NCI-H1694 (cell line): ENCODE measurements at places on chromosomes 5 and 9.

GRCh38 chr9:112421771-112422222 is 41.9 kb downstream of the HSDL2 start:
- DNase-seq, result no peak

GRCh38 chr9:111399772-111400563 is 69.9 kb upstream of the OR2K2 start:
- no peak for DNase-seq

DNA sequence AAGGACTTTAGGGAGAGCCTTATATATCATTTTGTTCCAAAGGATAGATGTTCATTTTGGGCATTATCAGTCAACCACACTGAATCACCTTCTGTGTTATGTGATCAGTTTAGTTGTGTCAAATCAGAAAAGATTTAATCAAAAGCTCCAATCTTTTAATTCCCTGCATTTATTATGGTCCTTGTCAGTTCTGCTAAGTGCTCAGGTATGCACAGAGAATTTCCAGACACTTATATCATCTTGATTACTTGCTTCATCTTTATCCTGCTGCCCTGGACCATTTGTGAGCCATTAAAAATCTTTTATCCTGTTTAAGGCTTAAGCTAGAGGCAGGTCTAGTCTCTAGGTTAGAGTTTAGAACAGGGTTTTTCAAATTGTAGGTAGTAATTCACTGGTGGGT is 179.1 kb downstream of the CWC27 start:
- no peak for DNase-seq

- no peak for DNase-seq
Observed at GRCh38 chr9:18707489-18708205, 233.7 kb downstream of the ADAMTSL1 start.

GRCh38 chr9:132327537-132327936 is 27.2 kb downstream of the SETX start:
- no peak for DNase-seq

DNA sequence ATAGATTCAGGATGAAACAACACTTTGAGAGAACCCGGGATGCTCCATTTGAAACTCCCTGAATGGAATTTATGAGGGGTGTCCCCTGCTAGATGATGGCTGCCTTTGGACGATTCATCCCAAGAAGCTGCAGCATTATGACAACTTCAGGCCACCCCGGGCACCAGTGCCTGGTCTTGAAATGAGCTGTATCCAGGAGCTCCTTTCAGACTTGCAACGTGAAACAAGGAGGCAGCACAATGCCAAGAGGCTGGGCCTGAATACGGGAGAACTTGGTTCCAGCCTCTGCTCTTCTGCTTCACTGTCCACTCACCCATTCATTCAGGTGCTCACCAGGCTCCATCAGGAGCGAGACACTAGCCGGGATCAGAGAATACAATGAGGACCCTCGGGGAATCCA is 78.3 kb downstream of the STK10 start:
- no peak for DNase-seq

- no peak for DNase-seq
Observed at GRCh38 chr5:111422245-111422644, 90.1 kb downstream of the STARD4 start.

DNA sequence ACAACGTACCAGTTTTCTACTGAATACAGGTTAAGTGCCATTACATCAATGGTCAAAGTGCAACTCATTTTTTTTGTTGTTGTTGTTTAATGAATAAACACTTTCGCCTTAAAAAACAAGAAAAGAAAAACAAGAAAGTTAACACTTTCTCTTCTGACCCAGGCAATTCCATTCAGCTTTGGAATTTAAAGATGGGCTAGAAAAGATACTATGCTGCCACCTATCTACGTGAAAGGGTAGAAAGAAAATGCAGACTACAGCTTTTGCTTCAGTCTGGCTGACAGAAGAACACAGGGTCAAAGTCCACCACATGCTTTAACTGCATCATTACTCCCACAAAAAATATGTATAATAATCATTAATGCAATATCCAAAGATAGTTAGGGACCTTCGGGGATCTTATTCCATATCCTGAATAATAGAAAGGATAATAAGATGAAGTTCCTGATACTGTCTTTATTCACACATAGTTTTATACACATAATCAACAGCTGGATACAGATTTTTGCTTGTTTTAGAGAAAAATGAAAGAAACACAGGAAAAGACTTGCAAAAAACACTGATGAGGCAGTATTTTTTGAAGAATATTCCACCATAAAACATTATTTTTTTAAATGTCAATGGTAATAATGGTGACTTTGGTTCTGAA is 40.4 kb downstream of the ZDHHC21 start:
- peak; percentile 27 for DNase-seq

- DNase-seq, result peak; percentile 43
Observed at GRCh38 chr9:93223260-93224180, 39.6 kb downstream of the WNK2 start.

- DNase-seq, result no peak
Observed at GRCh38 chr5:54212331-54212730, 98.0 kb downstream of the ARL15 start.

GRCh38 chr5:137575847-137576246 is 76.7 kb upstream of the SPOCK1 start:
- DNase-seq, result no peak

DNA sequence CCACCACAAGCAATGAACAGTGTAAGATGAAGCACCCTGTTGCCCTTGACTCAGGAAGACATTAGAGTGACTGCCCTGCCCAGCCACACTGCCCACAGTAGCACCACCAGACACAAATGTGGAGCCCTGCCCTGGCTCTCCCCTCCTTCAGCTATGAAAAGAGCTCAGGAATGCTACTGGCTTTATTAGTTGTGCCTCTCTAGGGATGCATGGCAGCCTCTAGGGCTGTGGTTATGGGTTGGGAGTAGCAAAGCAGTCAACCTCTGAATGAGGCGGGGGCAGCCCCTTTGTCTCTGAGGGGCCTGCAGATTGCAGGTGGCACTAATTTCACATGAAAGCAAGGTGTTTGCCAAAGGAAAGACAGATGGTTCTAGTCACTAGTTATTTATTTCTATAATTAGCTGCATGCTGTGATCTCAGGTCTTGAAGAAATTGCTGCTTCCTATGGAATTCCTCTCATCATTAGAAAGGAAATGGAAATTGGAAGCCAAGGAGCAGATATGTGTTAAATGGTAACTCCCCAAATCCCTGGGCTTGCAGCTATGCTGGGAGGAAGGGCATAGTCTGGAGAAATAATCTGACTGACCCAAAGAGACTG is 259.4 kb downstream of the TLR4 start:
- no peak for DNase-seq

GRCh38 chr5:11507156-11507910 is 396.9 kb downstream of the CTNND2 start:
- no peak for DNase-seq

DNA sequence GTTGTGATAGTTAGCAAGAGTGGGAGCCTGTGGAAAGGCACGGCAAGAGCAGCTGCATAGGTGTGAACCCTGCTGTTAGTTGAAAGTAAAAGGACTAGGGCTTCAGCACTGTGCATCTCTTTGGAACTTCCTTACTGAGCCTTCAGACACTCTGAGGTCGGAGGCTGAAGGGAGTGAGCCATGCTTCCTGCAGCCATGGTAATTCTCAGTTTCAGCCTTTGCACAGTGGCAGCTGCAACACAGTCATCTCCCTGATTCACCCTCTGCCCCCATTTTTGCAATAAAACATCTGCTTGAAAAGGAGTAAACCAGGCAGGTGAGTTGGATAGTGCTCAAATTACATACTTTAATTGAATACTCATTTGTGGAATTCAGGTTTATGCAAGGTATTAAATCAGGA is 6.5 kb upstream of the TLE4 start:
- DNase-seq, result no peak

DNA sequence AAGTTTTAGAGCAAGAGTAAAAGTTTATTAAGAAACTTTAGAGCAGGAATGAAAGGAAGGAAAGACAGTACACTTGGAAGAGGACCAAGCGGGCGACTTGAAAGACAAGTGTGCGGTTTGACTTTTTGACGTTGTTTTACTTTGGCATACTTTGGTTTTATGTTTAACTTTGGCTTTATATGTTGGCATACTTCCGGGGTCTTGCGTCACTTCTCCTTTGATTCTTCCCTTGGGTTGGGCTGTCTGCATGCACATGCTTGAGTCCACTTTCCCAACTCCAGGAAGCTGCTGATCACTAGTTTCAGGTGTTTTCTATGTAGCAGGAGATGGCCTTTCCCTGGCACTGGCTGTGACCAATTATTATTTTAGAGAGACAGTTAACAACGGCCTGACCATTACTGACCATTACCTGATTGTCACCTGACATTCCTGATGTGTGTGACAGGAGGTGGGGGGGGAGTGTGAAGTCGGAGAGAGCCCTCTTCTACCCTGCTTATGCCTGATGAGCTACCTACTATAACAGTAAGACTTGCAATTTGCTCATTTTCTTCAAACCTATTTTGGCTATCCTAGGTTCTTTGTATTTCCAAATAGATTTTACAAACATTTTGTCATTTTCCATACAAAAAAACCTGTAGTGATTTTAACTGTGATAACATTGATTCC is 45.5 kb downstream of the TNFSF8 start:
- no peak for DNase-seq

GRCh38 chr5:61461926-61462325 is 129.9 kb downstream of the ZSWIM6 start:
- no peak for DNase-seq

DNA sequence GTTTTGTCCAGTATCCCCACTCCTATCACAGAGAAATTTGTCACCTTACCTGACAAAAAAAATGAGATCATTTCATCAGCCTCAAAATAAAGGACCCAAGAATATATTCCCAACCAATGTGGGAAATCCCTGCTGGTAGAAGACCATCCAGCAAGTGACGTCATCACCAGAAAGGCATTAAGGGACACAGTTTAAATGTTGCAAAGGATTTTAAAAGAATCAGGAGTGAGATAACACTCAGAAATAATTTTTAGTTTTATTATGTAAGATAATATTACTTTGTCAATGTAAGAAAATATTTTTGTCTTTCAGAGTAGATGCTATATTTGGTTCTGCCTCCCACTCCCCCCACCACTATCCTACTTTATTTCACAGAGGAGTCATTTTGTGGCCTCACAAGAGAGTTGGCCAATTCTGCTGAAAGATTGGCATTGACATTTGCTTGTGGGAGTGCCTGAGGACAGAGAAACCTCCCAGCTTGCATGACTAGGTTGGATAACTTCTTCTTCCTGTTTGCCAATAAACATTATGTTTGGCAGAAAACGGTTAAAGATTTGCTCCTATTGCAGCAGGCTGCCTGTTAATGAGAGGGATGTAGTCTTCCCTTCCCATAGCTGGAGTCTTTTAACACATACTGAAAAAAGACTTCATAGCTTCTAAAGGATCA is 288.6 kb upstream of the DAB2 start:
- DNase-seq, result no peak

GRCh38 chr9:114047717-114048116 is 30.4 kb downstream of the AMBP start:
- DNase-seq, result no peak

DNA sequence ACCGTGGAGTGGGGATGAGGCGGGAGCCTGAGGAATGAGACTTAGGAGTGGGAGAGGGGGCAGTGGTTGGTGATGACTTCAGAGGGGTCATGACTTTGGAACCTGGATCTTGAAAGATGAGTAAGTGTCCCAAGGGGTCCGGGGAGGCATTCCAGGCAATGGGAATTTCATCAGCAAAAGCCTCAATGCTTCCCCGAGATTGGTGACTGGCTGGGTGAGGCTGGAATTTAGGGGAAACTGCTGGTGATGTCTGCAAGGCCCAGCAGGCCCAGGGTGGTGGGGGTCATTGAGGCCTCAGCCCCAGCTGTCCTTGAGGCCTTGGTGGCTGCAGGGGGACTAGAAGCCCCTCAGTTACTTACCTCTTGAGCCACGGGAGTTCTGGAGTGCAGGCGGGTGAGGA is 7.5 kb downstream of the NDST1 start:
- DNase-seq, result no peak

DNA sequence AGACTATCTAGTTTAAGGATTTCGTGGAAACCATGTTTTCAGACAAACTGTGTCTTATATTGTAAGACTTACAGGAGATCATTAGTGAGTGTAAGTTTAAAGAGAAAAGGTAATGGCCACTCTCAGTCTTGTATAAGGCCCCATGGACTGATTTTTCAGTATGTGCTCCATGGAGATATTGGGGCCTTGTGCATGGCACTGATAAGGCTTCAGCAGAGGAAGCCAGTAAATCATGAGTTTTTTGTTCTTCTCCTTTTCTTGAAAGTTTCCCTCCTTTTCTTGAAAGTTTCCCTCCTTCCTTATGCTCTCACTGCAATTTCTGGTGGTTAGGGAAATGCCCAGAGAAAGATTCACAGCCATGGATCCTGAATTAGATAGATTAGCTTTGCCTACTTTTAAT is 471.3 kb downstream of the LRRC70 start:
- no peak for DNase-seq

DNA sequence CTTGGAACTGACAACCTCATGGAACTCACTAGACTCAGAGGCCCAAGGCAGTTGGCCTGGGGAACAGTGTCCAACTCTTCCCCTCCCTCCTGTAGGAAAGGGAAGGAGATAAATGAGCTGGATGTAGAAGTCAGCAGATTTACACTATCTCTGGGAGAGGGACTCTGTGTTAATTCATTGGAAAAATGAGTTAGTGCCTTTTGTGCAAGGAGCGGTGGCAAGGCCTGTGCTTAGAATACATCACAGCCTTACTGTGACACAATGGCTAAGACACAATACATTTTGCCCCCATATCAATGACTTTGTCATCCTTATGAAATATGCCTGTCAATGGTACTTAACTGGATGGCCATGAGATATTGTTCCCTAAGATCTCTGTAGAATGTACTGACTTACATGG is 28.0 kb upstream of the FAM240B start:
- no peak for DNase-seq

GRCh38 chr5:131953969-131954368 is 8.5 kb upstream of the MEIKIN start:
- DNase-seq, result no peak

GRCh38 chr5:41526699-41527098 is 16.3 kb upstream of the PLCXD3 start:
- no peak for DNase-seq

DNA sequence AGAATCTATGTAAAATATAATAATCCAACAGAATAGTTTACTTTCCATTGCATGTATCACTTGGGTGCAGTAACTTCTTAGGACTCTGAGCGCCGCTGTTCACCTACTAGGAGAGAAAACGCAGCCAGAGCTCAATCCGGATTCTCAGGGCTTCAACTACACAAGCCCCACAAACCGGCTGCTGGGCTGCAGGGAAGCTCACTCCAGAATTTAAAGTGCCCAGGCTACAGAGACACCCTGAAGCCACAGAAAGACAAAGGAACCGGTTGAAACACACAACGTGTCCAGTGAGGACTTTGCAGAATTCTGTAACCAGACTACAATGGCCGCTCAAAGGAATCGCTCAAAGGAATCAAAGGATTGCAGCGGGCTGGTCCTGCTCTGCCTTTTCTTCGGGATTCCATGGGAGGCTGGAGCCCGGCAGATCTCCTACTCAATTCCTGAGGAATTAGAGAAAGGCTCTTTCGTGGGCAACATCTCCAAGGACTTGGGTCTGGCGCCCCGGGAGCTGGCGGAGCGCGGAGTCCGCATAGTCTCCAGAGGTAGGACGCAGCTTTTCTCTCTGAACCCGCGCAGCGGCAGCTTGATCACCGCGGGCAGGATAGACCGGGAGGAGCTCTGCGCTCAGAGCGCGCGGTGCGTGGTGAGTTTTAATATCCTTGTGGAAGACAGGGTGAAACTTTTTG is at the start of gene PCDHGA10:
Gene PCDHGA10 (plus strand): TSS at position 134 of the 686 bp plus-strand sequence. CDS start 189 bp downstream, at position 323.
- DNase-seq, result peak; percentile 33
